ENCODE measurements at places on chromosomes 3 and 15.
A peak's percentile ranks its signal among the peaks of the same experiment; 100 is the strongest.

- DNase-seq: no peak
Measured at GRCh38 chr3:176953106-176954060, 243.9 kb downstream of the TBL1XR1 start.

DNA sequence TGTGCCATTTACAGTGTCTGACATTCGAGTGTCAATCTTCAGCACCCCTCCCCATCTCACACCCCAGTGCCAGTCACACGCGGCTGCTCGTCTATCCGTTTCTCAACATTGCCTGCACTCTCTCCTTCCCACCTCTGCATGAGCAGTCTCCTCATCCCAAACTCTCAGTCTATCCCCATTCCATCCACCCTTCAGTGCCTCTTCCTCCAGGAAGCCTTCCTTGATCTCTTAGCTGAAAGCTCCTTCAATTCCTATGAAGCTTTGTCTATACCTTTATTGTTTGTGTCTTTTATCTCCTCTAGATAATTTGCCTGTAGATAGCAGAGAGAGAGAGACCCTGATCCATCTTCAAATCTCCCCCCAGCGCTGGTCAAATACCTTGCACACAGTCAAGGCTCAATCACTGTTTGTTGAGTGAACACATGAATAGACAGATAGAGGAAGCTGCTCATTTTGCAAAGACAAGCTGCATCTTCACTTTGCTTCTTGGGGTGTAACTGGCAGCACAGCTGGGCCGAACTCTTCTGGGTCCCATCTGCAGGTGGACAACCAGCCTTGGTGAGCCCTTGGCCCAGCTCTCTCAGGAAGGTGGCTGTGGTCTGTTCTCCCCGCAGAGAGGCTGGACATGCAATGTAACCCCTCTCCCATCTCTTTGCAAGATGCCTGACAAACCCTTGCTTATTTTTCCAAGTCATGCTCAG, 52.8 kb downstream of the ITGA11 start:
- no peak for DNase-seq

DNA sequence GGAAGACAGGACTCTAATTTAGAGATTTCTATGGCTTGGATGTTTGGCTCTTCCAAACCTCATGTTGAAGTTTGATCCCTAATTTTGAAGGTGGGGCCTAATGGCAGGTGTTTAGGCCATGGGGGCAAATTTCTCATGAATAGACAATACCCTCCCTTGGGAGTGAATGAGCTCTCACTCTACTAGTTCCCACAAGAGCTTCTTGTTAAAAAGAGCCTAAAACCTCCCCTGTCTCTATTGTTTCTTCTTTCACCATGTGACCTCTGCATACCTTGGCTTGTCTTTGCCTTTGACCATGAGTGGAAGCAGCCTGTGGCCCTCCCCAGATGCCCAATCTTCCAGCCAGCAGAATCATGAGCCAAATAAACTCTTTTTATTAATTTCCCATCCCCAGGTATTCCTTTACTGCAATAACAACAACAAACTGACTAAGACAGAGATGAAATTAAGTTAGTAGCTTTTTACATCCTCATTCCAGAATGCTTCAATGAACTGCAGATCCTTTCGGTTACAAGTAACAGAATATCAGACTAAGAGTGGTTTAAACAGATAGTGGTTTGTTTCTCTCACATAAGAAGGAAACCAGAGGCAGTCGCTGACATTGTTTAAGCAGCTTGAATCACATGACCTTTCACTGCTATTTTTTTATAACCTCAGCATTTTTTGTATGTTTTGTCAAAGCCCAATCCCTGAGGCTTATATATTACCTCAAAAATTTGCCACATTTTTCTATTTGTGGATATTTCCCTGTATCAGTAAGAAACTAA, 1013.3 kb upstream of the SEMA6D start:
- no peak for DNase-seq

GRCh38 chr15:57284535-57284934, 91.8 kb upstream of the CGNL1 start:
- DNase-seq: no peak

DNA sequence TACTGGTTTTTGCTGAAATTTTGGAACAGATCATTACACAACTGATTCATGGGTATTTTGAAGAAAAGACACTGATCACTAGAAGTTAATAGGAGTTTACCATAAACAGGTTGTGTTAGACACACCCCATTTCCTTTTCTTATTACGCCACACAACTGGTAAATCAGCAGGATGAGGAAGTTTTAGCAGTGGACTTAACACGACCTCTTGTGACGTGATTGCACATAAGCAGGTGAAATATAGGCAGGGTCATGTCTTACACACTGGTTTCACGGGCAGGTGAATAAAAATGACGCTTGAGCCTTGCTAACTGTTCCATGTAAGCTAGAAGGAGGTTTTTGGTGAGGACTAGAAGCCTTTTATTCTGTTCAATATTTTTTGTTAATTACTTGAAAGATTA, 27.1 kb upstream of the TPRG1 start:
- peak; percentile 70 for DNase-seq

DNA sequence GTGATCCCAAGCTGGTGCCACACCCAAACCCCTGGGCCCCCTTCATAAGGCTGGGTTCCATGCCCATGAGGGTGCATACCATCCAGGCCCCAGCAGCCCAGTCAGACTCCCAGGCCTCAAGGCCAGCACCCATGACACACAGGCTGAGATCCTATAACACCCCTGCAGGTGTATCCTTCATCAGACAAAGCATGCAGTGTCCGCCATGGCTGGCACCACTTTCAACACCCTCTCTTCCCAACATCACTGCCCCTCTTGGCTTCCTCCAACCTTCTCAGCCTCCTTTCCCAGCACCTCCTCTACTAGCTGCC, 3.5 kb downstream of the CCDC51 start:
- DNase-seq: no peak

DNA sequence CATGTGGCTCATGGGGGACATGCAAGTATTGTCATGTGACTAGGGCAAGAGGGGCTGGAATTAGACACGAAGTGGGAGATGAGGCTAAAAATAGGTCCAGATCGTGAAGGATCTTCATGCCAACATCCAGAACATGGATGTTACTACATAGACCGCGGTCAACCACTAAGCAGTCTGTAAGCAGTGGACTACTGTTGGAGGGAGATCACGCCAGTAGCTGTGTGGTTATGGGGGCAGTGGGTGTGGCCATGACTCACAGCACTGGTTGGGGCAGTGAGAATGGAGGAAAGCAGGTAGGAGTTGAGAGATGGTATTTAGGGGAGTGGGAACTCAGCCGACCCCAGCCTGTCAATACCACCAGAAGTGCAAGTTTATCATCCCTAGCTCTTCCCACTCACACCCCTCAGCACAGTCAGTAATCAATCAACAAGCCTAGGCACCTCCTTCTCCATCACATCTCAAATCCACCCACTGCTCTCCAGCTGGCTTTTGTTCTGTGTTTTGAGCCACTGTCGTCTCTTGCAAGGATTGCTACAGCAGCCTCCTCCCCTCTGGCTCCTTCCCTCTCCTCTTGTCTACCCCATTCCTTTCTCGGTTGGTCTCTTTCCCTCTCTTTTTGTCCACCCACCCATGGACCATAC, 107.2 kb upstream of the ABHD17C start:
- DNase-seq: no peak

DNA sequence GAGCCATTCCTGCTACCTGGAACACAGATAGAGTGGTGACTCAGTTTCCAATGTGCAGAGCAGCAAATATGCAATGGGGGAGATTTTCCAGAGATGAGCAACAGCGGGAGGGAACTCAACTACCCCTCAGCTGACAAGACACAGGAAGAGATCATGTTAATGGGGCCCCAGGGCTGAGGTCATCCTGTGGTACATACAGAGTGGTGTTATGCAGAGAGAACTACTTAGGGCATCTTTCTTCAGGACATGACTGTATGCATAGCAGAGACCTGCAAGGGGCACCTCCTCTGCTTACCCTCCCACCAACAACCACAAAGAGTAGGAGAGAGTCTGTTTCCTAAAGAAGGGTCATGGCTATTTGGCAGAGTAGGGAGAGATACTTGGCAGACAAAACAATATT, 6.8 kb upstream of the TBC1D5 start:
- DNase-seq: no peak

DNA sequence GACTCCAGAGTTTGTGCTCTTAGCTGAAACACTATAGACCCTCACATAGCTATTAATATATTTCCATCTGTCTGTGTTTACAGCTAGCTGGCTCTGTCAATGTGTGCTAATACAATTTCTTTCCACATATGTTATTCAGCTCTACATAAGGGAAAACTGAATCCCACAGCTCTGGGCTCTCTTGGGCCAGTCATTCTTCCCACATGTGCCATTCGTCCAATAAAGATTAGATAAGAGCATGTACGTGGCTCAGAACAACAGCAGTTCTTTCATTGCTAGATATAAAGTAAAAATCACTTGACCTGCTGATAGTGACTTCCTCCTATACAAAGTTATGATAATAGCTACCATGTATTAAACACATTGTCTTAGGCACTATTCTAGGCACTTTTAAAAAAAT, 2.8 kb upstream of the ILDR1 start:
- no peak for DNase-seq

DNA sequence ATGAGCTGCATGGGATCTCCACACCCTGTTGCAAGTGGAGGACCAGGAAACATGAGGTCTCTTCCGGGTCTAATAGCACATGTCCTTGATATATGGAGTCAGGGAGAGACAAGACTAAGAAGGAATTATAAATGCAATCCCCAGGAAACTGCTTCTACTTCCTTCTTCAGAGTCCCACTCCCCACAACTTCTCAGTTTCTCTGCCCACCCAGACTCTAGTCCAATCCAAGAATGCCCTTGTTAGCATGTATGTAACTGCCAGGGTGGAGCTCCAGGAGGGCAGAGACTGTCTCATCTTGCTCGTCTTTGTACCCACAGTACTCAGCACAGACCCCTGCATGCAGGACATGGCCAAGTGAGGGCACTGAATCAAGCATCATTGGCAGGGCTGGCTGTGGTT, 8.3 kb downstream of the DAPK2 start:
- DNase-seq: no peak

DNA sequence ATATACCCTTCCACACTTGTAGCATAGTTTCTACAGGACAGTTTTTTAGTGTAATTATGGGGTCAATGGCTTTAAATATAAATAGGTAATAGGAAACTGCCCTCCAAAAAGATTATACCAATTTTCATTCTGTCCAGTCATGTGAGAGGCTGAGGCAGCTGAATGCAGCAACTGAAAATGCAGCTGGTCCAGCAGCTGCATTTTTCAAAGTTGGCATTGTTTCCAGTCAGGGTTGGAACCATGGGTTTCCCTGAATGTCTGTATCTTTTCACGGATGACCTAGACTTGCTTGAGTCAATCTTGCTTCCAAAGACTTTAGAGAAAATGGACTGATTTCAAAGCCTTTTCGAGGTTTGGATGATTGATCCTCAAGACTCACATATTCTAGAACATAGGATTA, 9.9 kb upstream of the KNL1 start:
- DNase-seq: no peak

GRCh38 chr3:10011631-10012030, 14.6 kb upstream of the FANCD2 start:
- DNase-seq: no peak

GRCh38 chr15:29698030-29698701, 124.1 kb downstream of the TJP1 start:
- no peak for DNase-seq

DNA sequence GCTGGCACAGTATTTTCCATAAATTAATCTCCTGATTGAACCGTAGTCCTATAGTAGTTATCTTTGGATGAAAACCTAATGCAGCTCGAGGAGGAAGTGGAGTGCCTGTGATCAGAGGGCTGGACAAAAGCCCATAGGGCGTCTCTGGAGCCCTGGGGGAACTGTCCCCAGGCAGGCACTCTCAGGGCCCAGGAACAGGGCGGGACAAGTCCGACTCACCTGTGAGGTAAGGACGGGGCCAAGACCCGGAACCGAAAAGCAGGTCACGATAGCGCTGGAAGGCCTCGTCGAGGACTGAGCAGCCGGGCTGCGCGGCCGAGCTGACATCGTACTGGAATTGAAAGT, 341 bp downstream of the HEXA start:
- DNase-seq: peak; percentile 45

DNA sequence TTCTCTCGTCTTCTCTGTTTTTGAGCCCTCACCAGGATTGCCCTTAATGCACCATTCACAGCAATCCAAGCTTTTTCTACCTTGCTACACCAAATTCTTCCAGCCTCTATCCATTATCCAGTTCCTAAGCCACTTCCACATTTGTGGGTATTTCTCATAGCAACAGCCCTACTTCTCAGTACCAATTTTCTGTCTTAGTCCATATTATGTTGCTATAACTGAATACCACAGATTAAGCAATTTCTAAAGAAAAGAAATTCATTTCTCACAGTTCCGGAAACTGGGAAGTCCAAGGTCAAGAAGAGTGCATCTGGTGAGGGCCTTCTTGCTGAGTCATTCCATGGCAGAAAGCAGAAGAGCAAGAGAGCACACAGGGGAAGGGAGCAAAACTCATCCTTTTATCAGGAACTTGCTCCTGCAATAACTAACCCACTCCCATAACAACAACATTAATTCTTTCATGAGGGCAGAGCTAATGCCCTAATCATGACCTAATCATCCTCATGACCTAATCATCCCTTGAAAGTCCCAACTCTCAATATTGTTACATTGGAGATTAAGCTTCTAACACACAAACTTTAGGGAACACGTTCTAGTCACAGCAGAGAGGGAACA, 9.7 kb upstream of the EIF1B start:
- no peak for DNase-seq

- DNase-seq: no peak
Measured at GRCh38 chr3:149174901-149175300, 45.5 kb downstream of the HPS3 start.

GRCh38 chr15:98599909-98600691, 48.2 kb upstream of the IGF1R start:
- DNase-seq: peak; percentile 35

DNA sequence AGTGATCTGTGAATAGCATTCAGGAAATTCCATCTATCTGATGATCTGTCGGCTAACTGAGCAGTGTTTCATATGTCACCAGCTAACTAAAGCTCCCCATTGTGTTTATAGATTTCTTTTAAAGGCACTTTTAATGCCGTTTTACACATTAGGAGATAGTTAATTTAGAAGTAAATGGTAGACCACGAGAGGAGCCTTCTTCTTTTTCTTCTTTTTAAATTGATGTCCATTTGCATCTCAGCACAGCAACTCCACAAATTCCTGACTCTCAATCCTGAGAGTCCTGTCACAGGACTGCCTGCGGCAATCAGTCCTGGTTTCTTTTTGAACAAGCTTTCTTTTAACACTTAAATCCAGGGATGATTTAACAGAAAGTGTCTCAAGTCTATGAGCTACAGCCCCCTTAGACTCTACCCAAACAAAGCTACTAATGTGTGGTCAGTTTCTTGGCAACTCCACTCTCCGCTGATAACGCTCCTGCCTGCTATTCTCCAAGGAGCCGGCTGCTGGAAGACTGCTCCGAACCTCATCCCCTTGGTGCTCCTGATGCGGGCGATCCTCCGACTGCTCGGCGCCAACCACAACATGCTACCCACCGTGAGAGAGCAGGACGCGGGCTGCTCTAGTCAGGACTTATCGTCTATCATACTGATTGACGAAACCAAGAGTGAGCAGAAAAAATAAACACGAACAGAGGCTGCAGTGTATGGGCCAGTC, 421.4 kb downstream of the MECOM start:
- no peak for DNase-seq

GRCh38 chr15:101510212-101511197, 21.0 kb upstream of the PCSK6 start:
- no peak for DNase-seq
